Suprapubic skin (tissue), 4 donors: ENCODE measurements at places on chromosomes 12 and 14. TPM values are rescaled to one million over a fixed set of nuclear protein-coding genes. Genes with fewer than 3 reads are reported as not detected.

The TOMM20L gene
- not detected for total RNA-seq

DNA sequence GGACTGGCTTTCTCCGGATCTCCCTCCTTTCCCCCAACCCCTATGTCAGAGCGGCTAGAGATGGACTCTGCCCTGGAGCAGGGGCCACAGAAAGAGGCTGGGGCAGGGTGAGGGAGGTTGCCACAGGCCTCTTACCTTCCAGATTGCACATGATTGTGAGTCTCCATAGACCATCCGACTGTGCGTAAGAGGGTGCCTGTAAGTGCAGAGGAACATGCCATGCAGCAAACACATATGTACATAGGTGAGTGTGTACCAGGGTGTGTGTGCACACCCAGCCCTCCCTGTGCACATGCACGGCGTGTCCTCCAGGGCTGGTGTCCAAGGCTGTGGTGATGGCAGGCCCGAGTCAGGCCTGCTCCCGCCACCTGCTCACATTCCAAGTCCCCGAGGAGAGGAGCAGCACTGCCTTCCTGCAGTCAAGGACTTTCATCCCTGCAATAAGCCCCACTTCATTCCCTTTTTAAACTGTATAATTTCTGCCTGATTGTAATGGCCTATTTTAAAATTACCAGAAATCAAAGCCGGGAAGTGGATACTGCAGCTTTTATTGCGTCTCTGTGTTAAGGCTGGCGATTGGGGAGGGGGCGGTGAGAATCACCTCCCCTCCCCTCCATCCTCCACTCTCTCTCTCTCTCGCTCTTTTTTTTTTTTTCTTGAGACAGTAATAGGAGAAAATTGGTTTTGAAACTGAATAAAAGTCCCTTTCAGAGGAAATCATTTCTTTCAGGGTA lies 28.5 kb downstream of the FAM222A start:
- H3K27ac ChIP-seq = no peak overlapping the region
- no peak overlapping the region for H3K4me3 ChIP-seq
- no peaks in the 10 kb centered on the region for H3K4me1 ChIP-seq
- no peaks in the 10 kb centered on the region for H3K36me3 ChIP-seq
- DNase-seq = no peak

GRCh38 chr12:89363084-89363483 lies 10.8 kb upstream of the DUSP6 start:
- no peaks in the 10 kb centered on the region for H3K36me3 ChIP-seq
- H3K27me3 ChIP-seq = no peaks in the 10 kb centered on the region
- no peak for DNase-seq
- no peaks in the 10 kb centered on the region for H3K4me1 ChIP-seq

The CCDC198 gene
- not detected for total RNA-seq

- H3K4me1 ChIP-seq = peaks cover 16% of the 10 kb centered on the region
- peaks cover 68% of the 10 kb centered on the region for H3K27me3 ChIP-seq
- DNase-seq = no peak
Observed at GRCh38 chr12:6696690-6697583, 3.7 kb downstream of the PIANP start.

GRCh38 chr14:84025106-84026012 lies 1504.6 kb upstream of the FLRT2 start:
- H3K27ac ChIP-seq = no peak overlapping the region
- H3K4me3 ChIP-seq = no peak overlapping the region
- H3K4me1 ChIP-seq = no peaks in the 10 kb centered on the region
- no peaks in the 10 kb centered on the region for H3K36me3 ChIP-seq
- H3K27me3 ChIP-seq = no peaks in the 10 kb centered on the region

DNA sequence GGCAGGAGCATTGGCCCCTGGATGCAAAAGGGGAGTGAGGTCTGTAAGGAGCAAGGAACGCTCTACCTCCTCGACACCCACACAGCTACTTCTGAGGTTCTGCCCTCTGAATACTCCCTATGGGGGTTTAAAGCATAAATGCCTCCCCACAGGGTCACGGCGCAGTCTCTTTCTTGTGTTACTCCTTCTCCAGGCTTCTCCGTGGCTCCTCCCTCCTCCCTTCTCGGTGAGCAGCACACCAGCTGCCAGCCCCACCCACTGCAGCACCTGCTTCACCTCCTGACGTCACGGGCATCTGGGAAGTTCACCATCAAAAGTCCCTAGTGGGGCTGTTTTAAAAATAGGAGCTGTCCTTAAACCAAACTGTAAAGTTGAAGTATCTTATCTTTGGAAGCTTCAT lies 67.3 kb downstream of the SPTB start:
- no peaks in the 10 kb centered on the region for H3K36me3 ChIP-seq
- H3K4me3 ChIP-seq = no peak overlapping the region
- DNase-seq = no peak

The RNU4-1 gene
- total RNA-seq = not detected

DNA sequence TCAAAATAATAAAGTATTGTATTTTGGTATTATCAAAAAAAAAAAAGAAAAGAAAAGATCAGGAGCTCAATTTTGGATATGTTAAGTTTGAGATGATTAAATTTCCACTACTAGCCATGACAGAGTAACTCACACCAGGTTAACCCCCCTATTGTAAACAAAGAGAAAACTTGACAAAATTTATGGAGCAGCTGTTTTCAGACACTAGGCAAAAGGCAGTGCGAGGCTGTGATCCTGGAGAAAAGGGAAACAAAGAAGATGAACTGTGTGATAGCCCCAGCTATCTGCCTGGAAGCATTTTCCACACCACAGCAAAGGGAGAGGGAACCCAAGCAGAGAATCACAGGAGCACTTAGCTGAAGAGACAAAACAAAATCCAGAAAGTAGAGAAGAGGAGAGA lies 145.0 kb downstream of the KIF21A start:
- H3K4me1 ChIP-seq = no peaks in the 10 kb centered on the region
- H3K36me3 ChIP-seq = no peaks in the 10 kb centered on the region
- no peak overlapping the region for H3K4me3 ChIP-seq
- no peaks in the 10 kb centered on the region for H3K27me3 ChIP-seq
- DNase-seq = no peak

The ZFYVE26 gene
- total RNA-seq = 45.1 TPM

The SYT1 gene
- not detected for total RNA-seq

DNA sequence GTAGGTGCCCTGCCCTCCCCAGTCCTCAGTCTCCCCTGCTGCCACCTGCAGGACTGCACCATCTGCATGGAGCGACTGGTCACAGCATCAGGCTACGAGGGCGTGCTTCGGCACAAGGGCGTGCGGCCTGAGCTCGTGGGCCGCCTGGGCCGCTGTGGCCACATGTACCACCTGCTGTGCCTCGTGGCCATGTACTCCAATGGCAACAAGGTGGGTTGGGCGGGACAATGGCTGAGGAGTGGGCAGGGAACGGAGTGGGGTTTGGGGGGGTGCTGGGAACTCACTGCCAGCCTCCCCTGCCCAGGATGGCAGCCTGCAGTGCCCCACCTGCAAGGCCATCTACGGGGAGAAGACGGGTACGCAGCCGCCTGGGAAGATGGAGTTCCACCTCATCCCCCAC lies 38.2 kb downstream of the DTX1 start:
- no peak overlapping the region for H3K4me3 ChIP-seq
- DNase-seq = no peak
- H3K4me1 ChIP-seq = peaks cover 26% of the 10 kb centered on the region
- H3K36me3 ChIP-seq = no peaks in the 10 kb centered on the region
- peaks cover 28% of the 10 kb centered on the region for H3K27me3 ChIP-seq
